ENCODE measurements at places on chromosomes 3 and 15.
A peak's percentile ranks its signal among the peaks of the same experiment; 100 is the strongest.

- no peak for DNase-seq
These were observed 1.6 kb upstream of the MTHFS start for GRCh38 chr15:79898369-79898768.

- peak; percentile 12 for DNase-seq
These were observed 303.4 kb upstream of the ICE2 start for GRCh38 chr15:60782316-60782715.

DNA sequence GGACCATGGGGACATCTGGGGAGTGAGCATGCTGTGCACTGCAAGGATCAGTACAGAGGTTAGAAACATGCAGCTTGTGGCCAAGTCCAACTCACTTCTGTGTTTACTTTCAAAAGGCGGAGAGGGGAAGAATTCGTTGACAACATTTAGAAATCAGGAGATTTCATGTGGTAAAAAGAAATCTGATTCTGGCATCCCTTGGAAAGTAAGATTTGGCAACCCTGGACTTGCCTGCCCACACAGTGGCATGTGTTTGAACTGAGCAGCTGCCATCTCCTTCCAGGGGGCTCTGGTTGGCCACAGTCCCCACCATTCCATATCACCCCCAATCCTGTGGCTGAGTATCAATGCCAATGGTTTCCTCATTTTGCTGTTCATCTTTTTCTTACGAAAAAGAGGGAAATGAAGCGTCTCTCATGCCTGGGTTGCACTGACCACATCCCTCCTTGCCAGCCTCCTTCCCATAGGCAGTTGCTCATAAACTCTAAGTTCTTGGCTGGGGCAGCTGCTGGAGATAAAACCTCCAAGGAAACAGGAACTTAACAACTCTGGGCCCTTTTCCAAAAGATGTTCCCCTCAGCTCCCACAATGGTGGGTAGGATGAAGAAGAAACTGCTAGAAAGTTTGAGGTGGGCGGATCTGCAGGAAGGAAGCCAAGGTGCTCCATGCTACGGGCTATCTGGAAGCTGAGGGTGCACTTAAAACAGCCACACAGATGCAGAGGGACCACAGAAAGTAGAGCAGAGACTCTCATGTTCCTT, 29.2 kb downstream of the SLC6A11 start:
- no peak for DNase-seq

DNA sequence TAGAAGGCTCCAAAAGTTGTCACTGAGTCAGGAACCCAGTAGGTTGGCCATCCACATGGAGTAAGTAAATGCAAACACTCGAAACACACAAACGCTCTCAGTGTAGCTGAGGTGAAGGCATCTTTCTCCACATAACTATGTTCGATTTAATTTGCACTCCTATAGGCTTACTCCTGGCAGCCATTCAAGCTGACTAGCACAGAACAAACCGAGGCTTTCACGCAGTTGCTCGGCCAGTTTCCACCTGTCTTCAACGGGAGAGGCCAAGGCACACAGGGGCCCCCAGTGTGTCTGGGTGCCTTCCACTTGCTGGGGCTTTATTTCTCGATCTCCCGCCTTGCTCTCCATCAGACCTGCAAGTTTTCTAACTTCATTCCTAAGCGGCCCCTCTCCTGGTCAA, 18.9 kb downstream of the RGMA start:
- DNase-seq = no peak

- DNase-seq = peak; percentile 37
These were observed 619 bp downstream of the EIF2AK4 start for GRCh38 chr15:39934397-39935071.

DNA sequence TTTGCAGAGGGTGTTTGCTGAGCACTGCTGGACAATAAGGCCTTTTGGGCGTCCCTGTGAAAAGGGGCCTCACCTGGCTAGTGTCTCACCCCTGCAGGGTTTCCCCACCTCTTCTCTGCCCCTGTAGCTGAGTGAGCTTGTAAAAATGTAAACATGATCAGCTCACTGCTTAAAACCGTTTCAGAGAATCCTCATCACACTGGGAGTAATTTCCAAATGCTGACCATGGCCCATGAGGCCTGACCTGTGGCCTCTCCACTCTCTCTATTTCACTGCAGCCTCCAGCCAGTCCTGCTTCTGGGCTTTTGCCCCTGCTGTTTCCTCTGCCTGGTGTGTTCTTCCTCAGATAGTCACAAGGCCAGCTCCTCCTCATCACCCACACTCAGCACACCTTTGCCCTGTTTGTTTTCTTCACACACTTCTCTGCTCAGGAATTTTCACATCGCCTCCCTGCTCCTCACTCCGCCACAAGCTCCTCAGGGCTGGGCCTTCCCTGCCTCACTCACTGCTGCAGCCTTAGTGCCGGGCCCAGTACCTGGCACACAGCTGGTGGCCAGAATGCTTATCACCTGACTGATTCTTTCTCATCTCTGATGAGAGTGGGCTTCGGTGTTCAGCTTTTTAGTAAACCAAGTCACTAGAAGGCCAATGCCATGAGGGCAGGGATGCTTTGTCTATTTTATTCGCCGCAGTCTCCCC, 79.3 kb upstream of the SEC13 start:
- no peak for DNase-seq

GRCh38 chr15:100310513-100311153, 31.1 kb downstream of the ADAMTS17 start:
- no peak for DNase-seq

GRCh38 chr15:64665179-64665578, 110.2 kb downstream of the RBPMS2 start:
- DNase-seq = peak; percentile 12

DNA sequence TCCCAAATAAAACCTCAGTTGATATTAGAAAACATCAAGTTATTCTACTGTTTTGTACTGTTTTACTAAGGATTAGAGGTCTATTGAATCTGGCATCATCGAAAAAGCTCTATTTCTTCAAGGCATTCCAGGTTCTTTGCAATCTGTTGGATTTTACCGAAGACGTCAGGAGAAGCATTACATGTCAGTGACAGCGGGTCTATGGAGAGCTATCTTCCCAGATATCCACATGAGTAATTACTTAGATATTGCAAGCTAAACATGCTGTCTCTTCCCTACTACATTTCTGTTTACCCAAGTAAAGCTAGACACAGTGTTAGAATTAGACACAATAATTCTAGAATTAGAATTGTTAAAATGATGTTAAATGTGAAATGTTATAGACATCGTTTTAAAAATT, 10.8 kb upstream of the GOLGA6L2 start:
- DNase-seq = no peak

DNA sequence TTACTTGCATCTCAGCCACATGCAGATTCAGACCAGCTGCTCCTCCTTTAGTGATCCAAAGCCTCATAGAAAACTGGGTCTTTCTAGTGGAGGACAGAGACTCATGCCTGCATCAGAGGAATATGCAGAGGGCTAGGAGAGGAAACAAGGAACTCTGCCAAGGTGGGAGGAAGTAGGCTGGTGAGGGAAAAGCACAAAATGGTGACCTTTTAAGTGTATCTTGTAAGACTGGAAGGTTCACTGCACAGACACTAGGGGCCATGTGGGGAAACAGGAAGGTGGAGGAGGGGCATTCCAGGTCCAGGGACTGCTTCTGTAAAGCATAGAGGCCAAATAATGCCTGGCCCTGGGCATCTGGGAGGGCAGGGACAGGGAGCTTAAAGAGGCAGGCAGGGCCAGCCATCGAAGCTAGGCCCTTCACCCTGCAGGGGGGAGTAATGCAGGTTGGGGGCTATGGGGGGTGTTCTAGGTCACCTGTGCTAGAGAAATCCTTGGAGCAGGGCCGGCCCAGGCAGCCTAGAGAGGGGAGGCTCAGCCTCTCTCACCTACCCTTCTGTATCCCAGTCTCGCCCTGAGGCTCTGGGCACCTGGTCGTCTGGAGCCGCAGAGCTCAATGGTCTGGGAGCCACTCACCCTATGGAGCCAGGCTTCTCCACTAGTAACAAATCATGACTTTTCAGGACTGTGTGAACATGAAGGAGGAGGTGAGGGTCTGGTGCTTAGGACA, 117.7 kb downstream of the DNAJB8 start:
- DNase-seq = no peak

DNA sequence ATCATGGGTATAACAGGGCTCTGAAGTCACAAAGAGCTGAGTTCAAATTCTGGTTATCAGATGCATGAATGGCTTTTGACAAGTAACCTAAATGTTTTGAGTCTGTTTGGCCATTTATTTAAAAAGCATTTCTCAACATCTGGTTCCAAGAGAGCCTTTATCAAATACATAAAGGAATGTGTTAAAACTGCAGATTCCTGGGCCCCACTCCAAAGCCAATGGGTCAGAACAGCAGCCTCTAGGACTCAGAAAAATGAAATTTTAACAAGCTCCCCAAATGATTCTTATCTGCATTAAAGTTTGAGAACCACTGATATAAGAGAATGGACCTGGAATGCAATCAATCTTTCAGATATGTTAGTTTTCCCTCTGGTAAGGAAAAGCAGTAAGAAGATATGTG, 3.4 kb downstream of the B4GALT4 start:
- DNase-seq = no peak

DNA sequence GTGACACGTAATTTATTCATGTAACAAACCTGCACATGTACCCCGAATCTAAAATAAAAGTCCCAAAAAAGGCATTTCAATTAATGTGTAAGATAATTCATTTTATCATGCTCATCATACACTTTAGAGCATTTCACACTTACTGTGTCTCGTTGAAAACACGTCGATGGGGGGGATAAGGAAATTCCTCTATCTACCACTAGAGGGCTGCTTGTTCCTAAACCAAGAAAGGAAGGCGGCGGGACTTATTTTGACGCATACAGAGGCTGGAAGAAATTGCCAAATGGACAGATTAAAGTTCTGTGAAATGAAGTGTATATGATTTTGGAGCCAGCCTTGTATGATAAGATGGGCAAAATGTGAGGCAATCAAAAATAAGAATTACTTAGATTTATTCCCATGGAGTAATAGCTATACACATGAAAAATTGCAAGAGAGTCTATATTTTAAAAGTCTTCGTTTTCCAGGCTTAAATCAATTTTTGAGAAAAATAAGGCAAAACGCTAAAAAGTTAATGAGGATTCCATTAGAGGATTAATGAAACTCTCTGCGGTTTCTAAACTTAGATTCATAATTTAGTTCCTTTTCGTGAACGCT, 346.8 kb downstream of the CNTN3 start:
- peak; percentile 81 for DNase-seq

GRCh38 chr15:84658788-84659411, 901 bp upstream of the NMB start:
- DNase-seq = no peak

GRCh38 chr3:167397826-167398225, 17.7 kb upstream of the ZBBX start:
- DNase-seq = no peak

DNA sequence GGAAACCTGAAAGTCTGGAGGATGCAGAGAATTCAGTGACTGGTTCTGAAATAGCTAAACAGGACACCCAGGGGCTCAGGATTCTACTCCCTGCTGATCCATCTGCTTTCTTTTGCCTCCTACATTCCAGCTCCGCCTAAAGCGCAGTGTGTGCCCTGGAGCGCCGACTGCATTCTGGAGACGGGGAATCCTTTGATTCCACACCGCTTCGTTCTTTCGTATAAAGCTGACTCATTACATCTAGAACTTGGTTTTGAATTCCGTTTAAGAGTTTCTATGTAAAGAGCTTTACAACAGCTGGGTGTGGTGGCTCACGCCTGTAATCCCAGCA, 61.8 kb downstream of the SENP2 start:
- DNase-seq = no peak

DNA sequence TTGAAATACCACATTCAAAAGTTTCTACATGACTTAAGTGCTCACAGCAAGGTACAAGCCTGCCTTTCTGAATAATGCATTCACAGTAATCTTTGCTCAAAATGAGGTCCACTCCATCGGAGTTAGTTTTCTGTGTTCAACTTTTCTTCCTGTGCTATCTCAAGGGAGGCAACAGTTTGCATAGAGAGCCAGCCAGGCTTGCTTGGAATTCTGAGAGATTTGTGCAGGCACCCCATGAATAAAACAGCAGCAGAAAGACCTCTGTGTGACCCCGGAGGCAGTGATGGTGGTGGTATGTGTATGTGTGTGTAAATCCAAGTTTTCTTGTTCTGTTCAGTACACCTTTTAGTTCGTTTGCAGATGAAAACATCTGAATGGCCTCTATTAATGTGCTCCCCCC, 124.0 kb downstream of the ADAMTS9 start:
- DNase-seq = no peak

DNA sequence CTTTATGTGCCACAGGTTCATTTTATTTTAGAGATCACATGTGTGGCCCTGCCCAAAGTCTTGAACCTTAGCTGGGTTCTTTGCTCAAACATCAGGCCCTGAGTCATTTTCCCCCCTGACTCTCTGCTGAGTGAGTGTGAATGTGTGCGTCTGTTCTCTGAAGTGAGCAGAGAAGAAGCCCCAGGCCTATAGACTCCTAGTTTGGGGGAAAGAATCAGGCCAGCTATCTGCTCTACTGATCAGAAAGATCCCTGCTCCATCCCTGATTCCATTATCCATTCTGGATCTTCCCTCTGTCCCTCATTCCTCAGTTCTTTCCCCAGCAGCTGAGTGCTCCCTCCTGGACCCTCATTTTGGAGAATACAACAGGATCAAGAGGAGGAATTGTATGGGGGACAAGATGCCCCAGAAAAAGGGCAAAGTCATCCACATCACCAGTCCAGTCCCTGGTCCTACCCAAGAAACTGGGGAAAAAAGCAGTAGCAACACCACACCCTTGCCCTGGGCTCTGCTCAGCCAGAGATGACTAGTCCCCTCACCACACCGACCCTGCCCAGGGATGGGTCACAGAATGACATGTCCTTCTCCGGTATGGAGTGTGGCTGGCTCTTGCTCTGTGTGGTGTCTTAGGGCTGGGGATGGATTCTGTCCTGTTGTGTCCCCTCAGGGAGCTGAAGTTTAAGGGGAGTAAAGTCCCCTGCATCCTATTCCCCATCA, 3.2 kb downstream of the DUOX1 start:
- no peak for DNase-seq

DNA sequence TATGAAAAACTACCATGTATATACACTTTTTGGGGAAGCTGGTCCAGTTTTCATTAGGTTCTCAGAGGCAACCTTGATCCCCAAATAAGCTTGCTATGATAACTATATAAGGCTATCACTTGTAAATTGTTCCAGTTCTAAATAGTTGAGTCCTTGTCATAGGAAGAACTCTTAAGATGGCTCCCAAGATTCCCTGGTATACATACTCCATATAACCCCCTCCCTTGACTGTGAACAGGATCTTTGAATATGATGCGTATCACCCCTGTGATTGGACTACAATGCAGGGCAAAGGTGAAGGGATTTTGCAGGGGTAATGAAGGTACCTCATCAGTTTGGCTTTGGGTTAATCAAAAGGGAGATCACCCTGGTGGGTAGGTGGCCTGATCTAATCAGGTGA, 48.6 kb upstream of the TRIM59 start:
- no peak for DNase-seq

GRCh38 chr3:11950576-11950975, 53.6 kb upstream of the SYN2 start:
- no peak for DNase-seq

GRCh38 chr3:188196232-188196990, 42.5 kb downstream of the LPP start:
- DNase-seq = no peak

- DNase-seq = no peak
These were observed 49.2 kb downstream of the PIERCE2 start for GRCh38 chr15:55457401-55458022.

- DNase-seq = peak; percentile 86
These were observed 128.6 kb downstream of the DUT start for GRCh38 chr15:48459571-48460442.

All from fibroblast of lung (primary cell).